ENCODE measurements at places on chromosomes 7 and 10.

DNA sequence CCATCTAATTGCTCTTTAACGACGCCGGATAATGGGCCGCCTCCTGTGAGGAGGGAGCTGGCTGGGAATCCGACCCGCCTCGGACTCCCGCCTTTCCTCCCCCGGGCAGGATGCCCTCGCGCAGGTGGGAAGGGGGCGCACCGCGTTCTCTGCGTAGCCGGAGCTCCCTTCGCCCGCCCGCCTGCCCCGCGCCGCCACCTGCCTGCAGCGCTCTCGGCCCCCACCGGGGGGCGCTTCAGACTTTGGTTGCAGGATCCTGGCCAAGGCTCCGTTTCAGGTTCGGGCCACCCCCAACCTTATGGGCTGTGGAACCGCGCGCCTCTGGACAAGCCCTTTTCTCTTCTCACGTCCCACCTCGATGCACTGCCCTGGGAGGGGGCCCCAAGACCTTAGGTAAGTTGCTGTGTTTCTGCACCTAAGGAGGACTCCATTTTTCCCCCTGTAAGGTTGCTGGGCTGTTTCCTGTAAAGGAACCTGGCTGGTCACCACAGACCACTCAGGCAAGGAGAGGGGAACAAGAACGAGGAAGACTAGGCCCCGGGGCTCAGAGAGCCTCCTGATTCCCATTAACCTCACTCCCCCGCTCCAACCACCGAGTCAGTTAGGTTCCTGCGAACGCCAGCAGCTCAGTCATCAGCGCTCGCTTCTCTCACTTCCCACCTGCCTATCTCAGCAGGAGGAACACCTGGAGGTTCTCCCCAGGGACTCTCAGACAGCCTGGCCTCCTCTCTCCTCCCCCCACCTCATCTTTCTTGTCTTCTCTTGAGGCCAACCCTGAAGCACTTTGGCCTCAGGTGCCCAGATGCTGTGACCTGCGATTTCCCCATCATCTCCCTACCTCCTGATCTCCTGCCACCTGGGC is 11.3 kb upstream of the KAZALD1 start:
- peak; percentile 28 for DNase-seq

GRCh38 chr10:90064295-90064694 is 362.9 kb downstream of the KIF20B start:
- no peak for DNase-seq

DNA sequence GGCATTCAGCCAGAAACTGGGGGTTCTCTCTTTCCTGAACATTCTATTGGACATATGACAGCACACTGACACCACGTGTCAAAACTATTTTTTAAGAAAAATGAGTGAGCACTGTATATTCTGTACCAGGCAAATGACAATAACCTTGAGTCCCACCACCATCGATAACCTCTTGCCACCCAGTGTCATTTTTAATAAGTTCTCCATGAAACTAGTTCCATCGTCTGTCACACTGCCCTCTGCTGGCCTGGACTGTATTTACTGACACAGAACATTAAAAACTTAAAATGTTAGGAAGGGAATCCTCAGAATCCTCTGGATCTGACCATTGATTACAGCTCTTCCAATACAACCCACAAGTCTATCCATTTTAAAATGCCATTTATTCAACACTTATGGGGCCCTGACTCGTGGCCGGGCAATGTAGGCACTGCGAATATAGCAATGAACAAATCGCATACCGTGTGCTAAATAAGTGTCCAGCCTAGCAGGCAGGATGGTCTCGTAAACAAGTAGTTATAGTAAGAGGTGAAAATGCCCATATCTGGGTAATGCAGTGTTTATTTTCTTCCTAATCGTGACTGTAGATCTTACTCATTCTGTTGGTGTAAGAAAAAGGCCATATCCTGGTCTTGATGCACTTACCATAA is 35.9 kb upstream of the CACNB2 start:
- DNase-seq = no peak

- no peak for DNase-seq
Observed at GRCh38 chr10:3802526-3803265, 17.7 kb upstream of the KLF6 start.

DNA sequence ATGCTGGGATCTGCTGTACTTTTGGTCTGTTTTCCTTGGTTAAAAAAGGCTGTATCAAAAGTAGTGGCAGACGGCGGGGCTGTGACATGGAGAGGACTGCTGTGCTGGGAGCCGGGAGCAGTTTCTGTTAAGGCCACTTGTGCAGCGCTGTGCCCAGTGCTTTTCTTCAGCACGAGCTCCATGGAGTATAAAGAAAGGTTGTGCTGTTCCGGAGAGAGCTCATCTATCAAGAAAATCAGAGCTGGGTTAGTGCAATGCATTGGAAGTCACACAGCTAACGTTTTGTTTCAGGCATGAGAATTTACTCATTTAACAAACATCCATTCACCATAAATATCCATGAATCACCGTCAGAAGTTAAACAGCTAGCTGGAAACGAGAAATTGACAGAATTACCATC is 62.0 kb downstream of the KIAA1549 start:
- DNase-seq = no peak

DNA sequence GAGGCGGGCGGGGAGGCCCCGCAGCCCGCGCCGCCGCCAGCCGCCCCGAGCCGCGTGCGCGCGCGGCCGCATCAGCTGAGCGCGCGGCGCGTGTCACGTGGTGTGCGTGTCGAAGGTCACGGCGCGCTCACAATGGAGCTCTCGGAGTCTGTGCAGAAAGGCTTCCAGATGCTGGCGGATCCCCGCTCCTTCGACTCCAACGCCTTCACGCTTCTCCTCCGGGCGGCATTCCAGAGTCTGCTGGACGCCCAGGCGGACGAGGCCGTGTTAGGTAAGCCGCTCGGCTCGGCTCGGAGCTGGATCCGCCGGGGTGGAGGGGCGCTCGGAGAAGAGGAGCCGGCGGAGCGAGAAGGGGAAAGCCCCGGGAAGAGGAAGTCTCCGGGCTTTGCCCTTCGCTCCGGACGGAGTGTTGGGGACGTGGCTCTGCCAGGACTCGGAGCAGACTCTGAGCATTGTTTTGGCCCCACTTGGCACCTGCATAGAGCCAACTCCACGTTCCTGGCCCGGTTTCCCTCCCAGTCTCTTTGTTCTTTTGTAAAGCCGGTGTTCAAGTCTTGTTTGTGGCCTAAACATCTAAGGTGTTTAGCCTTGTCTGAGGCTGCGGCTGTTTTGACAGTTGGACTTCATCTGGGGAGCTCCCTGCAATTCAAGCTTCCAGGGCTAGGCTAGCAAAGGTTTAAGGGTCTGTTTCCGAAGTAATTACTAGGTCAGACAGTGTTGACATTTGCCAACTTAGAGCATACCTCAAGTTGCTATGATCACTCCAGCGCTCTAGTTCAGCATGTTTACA is at the start of gene COMMD3:
TSS of gene COMMD3 (plus strand) at position 103 of the 790 bp plus-strand sequence. CDS start at position 133, 30 bp downstream.
- peak; percentile 56 for DNase-seq

- DNase-seq = no peak
Observed at GRCh38 chr10:112986544-112987190, 36.6 kb downstream of the TCF7L2 start.

GRCh38 chr7:22814261-22815208 is 8.1 kb downstream of the TOMM7 start:
- no peak for DNase-seq

DNA sequence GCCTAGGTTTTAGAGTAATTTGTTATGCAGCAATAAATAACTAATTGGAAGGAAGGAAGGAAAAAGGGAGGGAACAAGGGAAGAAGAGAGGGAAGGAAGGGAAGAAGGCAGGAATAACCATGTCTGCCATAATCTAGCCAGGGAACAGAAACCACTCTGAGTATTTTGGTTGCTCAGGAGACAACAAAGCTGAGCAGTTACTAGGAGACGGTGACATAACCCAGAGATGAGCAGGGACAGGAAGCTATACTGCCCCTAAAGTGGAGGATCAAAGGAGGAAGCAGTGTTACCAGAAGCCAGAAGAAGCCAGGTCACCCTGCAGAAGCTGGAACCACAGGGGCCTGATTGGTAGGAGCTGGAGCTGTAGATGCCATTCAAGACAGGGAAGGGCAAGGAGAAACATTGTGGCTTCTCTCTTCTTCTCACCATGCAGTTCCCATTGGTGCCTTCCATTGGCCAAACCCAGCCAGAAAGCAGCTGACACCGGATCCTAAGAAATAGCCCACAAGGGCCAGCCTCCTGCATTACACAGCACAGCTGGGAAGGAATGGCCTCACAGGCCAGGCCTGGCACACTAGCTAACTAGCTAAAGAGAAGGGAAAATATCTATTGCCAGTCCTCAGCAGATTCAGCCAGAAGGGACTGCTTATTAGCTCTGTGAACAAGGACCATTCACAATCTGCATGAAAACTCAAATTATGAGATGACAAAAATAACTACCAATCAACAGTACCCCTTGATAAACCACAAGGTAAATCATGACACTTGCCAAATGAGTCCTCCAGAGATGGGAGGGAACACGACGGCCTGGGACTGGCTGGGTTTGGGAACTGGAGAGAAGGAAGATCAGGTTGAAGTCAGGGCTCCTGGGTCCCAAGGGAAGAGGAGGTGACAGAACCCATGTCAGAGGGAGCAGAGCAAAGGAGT is 184.5 kb upstream of the NFE2L3 start:
- no peak for DNase-seq

DNA sequence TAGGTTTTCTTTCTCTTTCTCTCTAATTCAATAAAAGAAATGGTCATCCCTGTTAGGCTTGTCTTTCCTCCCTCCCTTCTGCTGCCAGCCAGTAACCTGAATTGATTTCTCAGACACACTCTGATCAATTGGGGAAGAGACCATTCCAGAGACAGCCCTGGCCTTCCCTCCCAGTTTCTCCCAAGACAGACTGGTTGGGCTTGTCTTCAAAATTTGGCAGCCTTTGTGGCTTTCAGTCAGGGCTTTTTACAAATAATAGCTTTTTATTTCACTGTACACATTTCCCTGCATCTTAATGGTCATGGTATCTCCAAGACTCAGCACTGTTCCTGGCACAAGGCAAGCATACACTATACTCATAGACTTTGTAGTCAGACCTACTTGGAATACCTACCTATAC is 33.9 kb downstream of the BCAP29 start:
- DNase-seq = no peak

DNA sequence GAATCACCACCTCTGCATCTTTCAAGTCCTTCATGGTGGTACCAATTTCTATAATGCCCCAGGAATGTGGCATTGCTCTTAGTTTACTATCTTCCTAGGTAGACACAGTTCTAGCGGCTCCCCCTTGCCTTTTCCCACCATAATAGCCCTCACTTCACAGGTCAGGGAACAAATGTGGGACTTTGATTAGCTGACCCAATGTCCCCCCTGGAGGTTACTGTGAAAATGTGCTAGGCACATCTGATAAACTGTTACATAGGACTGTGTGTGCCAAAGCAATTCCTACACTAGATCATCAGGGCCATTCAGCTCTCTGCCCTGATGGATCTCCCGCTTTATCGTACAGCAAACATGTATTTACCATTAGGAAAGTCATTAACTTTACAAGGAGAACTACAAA is 94.0 kb downstream of the TWIST1 start:
- no peak for DNase-seq

DNA sequence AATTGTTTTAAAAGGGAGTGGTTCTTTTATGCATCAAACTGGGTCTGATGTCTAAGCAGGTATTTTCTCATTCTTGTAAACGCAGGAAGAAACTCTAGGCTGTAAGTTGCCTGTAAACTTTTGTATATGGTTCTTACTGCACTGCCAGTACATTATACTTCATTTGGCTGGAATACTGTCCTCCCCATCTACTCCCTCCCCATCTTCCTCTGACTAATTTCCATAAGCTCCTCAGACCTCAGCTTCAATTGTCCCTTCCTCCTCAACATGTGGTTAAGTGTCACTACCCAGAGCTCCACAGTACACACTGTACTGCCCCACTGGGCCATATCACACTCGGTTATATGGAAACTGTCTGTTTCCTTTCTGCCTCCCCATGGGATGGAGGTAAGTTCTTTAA is 161.4 kb upstream of the MDFIC start:
- no peak for DNase-seq

DNA sequence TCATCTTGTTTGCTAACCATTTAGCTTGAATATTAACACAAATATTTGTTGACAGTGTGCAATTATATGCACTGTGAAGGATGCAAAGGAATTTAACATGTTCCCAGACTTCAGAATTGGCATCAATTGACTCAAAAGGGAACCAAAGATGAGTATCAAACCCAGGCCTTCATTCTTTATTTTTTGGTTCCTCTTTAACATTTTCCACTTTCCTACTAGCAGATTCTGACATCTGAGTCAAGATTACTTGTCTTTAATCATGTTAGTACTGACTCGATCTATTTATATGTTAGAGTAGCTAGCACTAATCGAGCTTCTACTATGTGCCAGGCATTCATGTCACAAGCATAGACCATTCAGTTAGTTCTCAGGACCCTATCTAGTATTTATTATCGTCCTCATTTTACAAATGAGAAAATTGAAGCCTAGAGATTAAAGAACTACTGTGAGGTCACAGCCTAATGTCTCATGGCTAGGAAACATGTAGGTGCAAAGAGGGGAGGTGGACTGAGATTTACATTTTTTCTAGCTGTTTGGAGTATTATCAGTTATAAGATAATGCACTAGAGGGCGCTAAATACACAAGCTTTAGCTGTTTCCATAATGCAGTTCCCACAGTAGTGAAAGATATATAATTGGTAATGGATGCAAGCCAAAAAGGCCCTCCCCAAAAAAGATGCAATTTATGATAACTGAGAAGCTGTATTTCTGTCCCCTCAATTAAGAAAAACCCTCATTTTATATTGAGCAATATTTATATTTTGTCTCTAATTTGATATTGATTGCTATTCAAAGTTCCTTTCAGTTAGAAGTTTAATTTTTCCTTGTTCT is 32.9 kb upstream of the KMT2E start:
- no peak for DNase-seq

- no peak for DNase-seq
Observed at GRCh38 chr10:103949728-103950127, 17.2 kb upstream of the SLK start.

DNA sequence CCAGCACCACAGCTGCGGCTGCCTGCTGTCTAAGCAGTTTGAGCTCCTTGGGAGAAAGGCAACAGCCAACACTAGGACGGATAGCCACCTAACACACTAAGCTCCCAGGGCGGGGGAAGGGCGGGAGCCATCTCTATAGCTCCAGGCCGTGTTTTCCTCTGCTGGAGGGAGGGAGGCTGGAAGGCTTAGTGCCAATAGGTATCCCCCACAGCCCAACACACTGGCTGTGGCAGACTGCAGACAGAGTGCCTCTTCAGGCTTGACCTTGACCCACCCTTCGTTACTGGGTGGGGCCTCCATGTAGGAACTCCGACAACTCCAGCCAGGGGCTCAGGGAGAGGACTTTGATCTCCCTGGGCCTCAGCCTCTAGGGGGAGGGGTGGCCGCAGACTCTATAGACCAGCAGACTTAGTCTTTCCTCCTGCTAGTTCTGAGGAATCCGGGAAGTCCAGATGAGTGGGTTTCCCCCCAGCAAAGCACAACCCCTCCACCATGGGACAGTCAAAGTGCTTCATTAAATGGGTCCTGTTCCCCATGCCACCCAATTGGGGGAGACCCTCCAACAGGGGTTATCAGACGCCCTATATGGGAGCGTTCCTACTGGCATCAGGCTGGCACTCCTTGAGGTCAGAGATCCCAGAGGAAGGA is 314.4 kb upstream of the MKI67 start:
- no peak for DNase-seq

All from activated CD8-positive, alpha-beta memory T cell treated with anti-CD3 and anti-CD28 coated beads for 4 hours (primary cell).